ENCODE measurements at places on chromosomes 2 and 18.

GRCh38 chr2:199449956-199450355 is 7.8 kb downstream of the SATB2 start:
- DNase-seq = no peak

DNA sequence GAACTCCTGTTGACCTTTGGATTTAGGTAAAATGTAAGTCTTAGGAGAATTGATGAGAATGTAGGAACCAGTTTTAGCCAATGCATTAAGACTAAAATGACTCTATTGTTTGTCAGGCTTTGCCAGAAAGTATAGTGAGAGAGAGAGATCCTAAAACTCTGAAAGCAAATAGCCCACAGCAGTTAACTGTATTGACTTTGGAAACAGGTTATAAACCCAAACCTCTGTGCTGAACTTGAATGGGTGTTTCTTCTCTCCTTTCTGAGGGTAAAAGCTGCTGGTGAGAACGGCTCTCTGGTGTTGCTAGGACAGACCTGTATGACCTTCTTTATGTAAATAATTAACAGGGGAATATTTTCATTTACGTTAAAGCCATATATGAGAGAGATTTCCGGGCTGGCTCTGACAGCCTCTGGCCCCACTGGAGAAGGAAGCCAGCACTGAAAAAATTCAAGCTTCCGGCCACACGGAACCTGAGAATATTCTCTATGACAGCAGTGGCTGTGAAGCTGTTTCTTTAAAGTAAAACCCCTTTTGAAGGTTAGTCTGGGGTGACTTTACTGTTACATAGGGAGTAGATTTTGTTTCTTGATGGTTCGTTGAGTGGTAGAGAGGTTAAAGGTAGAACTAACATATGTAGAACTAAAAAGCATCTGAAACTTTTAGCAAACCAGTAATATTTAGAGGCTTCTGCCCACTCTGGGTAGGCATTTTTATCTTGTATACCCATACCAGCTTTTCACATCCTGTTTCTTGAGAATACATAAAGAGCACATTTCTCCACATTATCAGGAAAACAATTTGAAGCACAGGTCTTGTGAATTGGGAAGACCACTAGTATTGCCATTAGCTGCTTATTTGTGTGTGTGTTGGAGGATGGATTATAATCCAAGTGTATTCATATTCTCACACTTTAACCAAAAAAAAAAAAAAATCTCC is 123.8 kb downstream of the SPTBN1 start:
- DNase-seq = no peak

GRCh38 chr18:7754725-7755181 is 187.6 kb downstream of the PTPRM start:
- no peak for DNase-seq

- no peak for DNase-seq
These were observed 52.5 kb downstream of the GAREM1 start for GRCh38 chr18:32418148-32418547.

DNA sequence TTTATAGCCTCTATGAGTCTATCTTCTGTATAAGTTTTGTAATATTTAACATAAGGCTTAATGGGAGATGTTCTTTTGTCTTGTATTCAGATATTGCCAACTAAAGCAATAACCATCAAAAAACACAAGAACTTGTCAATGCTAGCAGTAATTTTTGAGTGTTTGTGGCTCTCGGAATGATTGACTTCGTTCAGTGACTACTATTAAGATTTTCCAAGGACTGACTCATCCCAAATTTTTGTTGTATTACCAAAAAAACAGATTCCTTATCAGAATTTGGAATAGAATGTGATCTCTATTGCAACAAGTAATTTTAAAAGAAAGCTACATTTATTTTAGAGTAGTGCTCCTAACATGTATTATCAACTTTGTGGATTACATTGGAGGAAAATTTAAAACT is 8.1 kb downstream of the NABP1 start:
- no peak for DNase-seq

- no peak for DNase-seq
These were observed 124.8 kb downstream of the PXDN start for GRCh38 chr2:1619556-1619955.
